Right ventricle myocardium inferior (tissue), 1 donor: ENCODE measurements at places on chromosomes 5 and 9. TPM values are rescaled to one million over a fixed set of nuclear protein-coding genes. Genes with fewer than 3 reads are reported as not detected.

The LRRC14B gene
- total RNA-seq = 74.9 TPM

The SPINK4 gene
- not detected for total RNA-seq

The PCDHB12 gene
- 1.3 TPM for total RNA-seq

The TNFAIP8 gene
- 17.8 TPM for total RNA-seq

The ELOVL7 gene
- total RNA-seq = 0.46 TPM

The SV2C gene
- total RNA-seq = 0.22 TPM
